Hematopoietic multipotent progenitor cell treated with erythropoietin and hydrocortisone succinate and interleukin-3 and kit ligand, for 8 days (in vitro differentiated cells): ENCODE measurements at places on chromosomes 4 and X.
A peak's percentile ranks its signal among the peaks of the same experiment; 100 is the strongest.

- peak; percentile 6 for DNase-seq
These were observed 144.8 kb upstream of the UNC5C start for GRCh38 chr4:95693594-95693993.

DNA sequence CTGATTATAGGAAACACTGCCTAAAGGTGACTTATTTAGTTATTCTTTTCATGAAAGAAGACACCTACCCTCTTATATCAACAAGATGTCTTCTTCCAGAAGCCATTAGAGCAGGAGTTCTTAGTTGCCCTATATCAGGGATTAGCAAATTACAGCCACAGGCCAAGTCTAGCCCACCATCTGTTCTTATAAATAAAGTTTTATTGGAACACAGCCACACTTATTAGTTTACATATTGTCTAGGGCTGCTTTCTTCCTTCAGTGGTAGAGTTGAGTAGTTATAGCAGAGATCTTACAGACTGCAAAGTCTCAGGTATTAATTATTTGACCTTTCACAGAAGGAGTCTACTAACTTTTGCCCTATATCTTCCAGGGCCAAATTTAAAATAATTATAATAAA lies 157.2 kb upstream of the NOCT start:
- DNase-seq: no peak

- DNase-seq: peak; percentile 39
These were observed 3.6 kb downstream of the ZXDB start for GRCh38 chrX:57595381-57595811.

GRCh38 chrX:106726485-106727437 lies at the start of gene RNF128:
Gene RNF128, plus strand, starts transcription at chrX:106726701. Its CDS starts 213 bp downstream, at chrX:106726914.
- DNase-seq: no peak

DNA sequence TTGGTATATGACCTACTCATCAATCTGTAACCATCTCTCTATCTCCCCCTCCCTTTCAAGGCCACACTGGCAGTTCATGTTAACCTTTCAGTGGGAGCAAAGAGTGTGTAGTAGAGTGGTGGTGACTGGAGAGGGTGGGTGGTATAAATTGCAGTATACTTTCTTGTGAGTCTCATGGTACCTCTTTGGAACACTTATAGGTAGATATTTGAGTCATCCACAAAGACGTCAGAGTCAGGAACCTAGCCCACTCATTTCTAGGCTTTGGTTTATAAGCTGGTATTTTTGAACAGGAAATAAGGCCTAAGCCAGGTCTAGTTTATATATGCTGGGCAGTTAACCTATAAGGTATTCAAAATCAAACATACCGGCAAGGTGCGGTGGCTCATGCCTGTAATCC lies 36.3 kb downstream of the RLIM start:
- no peak for DNase-seq

GRCh38 chr4:158295053-158295452 lies 84.8 kb downstream of the TMEM144 start:
- no peak for DNase-seq

DNA sequence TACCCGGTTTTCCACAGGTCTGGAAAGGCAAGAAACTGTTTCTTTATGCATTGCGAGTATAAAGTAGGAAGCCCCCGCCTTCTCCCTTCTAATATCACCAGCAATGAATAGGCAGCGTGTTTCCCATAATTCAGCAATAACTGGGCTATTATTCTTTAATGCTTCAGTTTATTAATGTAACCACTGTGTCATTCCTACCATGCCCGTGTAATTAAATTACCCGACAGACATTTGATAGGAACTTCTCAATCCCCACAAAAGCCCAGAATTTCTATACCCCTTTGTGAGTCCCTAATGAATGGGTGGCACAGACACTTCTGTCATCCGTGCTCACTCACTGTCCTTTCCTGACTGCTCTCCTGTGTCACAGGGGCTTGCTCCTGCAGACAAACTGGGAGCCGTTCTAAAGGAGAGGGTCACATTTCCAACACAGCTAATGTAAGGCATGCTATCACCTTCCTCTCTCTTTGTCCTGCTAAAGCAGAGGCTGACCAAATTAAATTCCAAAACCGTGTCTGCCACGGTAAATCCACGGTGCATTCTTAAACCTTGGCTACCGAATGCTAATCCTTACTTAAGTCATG lies 108.5 kb upstream of the MID1 start:
- DNase-seq: no peak

DNA sequence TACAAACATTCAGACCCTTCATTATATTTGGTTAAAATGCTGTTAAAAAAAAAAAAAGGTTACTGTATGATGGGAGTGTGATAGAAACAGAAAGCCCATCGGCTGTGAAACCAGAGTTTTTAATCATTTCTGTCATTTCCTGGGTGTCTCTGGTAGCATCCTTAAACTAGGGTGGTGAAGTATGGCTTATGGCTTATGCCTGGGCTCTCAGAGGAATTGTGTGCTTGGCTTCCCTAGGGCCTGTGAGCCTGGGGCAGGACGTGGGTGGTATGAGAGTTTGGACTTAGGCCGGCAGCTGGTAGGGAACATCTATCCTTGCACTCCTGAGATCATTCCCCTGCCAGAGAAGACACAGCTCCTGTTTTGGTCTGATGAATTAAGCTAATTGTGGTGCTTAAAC lies 52.2 kb downstream of the DCUN1D4 start:
- DNase-seq: no peak

DNA sequence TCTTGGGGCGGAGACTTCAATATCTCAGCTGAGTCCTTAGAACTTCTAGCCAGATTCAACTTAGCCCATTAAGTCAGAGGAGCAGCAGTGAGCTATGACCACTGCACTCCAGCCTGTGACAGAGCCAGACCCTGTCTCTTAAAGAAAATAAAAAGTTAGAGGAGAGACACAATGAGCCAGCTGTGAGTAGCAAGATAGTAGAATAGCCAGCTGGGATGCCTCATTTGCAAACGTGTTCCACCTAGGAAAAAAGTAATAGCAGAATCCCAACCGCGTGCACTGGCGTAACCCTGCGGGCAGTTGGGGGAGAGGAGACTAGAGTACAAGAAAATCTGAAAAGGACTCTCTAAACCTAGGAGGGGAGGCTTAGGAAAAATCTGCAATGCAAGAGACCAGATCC lies 133.2 kb upstream of the ANXA3 start:
- DNase-seq: no peak

GRCh38 chr4:37040816-37041215 lies 203.7 kb upstream of the NWD2 start:
- DNase-seq: no peak

GRCh38 chr4:186037692-186038658 lies 31.0 kb upstream of the TLR3 start:
- DNase-seq: peak; percentile 72

GRCh38 chr4:40750461-40751258 lies 905 bp downstream of the NSUN7 start:
- no peak for DNase-seq

DNA sequence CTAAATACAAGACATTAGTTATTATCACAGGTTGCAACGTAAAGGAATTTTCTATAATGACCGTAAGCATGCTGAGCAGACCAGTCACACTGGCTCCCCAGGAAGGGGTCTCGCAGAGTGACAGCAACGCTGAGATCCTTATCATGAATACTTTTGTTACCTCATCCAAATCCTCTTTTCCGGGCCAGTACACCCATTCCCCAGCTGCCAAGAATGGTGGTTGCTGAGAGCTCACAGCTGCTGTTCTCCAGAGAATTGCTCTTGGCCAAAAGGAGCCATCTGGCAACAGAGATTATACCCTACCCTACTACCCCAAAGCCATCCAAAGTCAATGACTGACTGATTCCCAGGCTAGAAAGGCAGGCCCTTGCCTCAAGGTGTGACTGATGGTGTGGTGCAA lies 91.6 kb downstream of the FUNDC1 start:
- DNase-seq: no peak

- DNase-seq: peak; percentile 81
These were observed 80.8 kb downstream of the HMGN5 start for GRCh38 chrX:81120936-81121371.

- DNase-seq: no peak
These were observed 133.4 kb downstream of the TBC1D19 start for GRCh38 chr4:26717332-26717731.

GRCh38 chr4:24881508-24882196 lies 31.2 kb downstream of the CCDC149 start:
- DNase-seq: no peak

DNA sequence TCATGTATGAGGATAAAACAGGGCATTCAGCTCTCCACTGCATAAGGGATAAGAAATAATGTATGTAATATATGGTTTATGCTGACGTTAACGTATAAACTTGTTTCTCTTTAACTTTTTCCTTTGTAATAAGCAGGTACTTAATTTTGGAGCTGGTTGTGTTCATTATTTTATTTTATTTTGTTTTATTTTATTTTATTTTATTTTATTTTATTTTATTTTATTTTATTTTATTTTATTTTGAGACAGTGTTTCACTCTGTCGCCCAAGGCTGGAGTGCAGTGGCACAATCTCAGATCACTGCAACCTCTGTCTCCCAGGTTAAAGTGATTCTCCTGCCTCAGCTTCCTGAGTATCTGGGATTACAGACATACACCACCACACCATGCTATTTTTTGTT lies 1932.6 kb upstream of the TENM3 start:
- DNase-seq: no peak

- DNase-seq: no peak
These were observed 201.1 kb upstream of the MBNL3 start for GRCh38 chrX:132689612-132690563.

DNA sequence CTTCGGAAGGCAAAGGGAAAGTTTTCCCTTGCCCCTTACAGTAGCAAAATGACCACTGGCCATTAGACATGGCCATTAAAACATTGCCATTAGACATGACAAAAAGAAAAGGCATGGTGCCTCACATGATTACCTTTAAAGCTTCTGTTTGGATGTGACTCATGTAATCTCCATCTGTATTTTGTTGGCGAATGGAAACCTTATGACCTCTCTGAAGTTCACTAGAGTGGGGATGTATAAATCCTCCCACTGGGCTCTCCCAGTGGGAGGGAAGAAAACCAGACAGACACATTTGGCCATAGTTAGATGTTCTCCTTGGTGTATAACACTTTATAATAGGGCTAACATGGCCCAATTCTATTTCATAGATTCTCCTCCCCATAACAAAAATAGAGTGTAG lies 152.6 kb downstream of the MAGEB17 start:
- DNase-seq: no peak

GRCh38 chr4:54548831-54549460 lies 108.8 kb upstream of the KIT start:
- no peak for DNase-seq

- DNase-seq: no peak
These were observed 14.4 kb upstream of the CXCL8 start for GRCh38 chr4:73725985-73726384.

DNA sequence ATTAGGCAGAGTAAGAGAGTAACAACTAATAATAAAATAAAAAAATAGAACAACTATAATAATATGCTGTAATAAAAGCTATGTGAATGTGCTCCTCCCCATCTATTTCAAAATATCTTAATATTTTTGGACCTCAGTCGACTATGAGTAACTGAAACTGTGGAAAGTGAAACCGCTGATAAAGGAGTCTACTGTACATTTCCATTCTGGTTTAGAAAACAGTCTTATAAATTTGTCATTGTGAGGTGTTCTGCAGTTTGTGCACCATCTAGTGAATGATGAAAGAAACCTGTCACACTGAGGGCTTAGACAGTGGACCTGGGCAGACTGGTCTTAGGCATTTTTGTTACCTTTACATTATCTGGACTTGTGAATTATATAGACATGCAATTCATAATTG lies 42.0 kb downstream of the TMEM150C start:
- no peak for DNase-seq

- DNase-seq: no peak
These were observed 35.7 kb downstream of the AFAP1 start for GRCh38 chr4:7903791-7904516.

- DNase-seq: peak; percentile 38
These were observed 645 bp downstream of the AMMECR1 start for GRCh38 chrX:110317061-110317819.

DNA sequence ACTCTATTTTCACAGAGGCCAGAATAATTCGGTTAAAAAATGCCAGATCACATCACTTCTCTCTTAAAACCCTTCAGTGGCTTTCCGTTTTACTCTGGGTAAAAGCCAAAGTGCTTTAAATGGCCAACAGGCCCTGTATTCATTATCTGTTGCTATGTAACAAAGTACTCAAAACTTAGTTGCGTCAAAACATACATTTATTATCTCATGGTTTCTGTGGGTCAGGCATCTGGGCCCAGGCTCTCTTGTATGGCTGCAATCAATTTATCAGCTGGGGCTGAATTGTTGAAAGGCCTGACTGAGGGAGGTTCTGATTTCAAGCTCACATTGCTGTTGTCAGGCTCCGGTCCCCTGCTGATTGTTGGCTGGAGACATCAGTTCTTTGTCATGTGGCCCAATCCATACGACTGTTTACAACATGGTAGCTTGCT lies 72.7 kb upstream of the H2AZ1 start:
- DNase-seq: no peak

DNA sequence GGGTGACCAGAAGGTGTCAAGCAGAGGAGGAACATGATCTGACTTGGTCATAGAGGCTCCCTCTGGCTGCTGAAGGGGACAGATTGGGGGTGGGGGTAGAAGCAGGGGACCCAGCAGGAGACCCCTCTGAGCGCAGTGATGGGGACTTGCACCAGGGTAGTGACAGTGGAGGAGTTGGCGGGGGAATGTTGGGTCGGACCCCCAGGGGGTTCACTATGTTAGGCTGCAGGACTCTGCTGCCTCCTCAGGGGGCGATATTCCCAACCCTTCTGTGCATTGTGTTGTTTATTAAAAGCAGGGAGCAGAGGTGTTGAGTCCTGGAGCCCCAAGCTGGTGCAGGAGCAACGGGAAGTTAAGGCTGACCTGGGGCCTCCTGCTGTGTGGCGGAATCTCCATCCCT lies 8.8 kb downstream of the WDR13 start:
- DNase-seq: no peak

GRCh38 chr4:83548151-83548905 lies 12.4 kb downstream of the GPAT3 start:
- peak; percentile 93 for DNase-seq

- no peak for DNase-seq
These were observed 89.4 kb downstream of the IRF2 start for GRCh38 chr4:184384810-184385557.

DNA sequence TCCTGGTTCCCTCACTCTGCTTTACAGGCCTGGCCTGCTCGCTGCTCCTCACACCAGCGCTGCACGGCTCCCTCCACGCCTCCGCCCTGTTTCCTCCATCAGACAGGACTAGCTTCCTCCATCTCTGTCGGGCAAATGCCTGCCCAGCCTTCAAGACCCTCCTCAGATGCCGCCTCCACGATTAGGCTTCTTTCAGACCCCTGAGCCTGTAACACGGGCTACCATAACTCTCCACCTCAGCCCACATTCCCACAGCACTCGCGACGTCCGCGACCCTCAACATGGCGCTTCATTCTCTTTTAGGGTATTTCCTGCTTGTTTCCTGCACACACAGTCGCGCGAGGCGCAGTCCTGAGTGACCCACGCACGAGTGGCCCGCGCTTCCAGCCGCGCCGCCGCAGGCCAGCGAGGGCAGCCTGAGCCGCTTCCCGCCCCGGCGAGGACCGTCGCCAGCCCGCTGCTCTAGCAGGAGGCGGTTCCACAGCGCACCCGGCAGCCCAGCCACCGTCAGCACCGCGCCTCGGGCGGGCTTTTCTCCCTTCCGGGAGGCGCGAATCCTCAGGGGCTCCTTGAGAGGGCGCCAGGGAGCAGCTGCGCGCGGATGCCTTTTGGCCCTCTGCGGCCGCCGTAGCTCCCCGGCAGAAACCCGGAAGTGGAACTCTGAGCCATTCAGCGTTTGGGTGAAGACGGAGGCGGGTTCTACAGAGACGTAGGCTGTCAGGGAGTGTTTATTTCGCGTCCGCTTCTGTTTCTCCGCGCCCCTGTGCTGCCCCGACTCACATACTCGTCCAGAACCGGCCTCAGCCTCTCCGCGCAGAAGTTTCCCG lies at the start of gene FRG1:
Gene FRG1, plus strand, starts transcription at position 695 of the 827 bp plus-strand sequence. CDS start 138 bp downstream, outside the sequence.
- DNase-seq: peak; percentile 93
